Omental fat pad (tissue), 4 donors: ENCODE measurements at places on chromosomes 2 and 18.

DNA sequence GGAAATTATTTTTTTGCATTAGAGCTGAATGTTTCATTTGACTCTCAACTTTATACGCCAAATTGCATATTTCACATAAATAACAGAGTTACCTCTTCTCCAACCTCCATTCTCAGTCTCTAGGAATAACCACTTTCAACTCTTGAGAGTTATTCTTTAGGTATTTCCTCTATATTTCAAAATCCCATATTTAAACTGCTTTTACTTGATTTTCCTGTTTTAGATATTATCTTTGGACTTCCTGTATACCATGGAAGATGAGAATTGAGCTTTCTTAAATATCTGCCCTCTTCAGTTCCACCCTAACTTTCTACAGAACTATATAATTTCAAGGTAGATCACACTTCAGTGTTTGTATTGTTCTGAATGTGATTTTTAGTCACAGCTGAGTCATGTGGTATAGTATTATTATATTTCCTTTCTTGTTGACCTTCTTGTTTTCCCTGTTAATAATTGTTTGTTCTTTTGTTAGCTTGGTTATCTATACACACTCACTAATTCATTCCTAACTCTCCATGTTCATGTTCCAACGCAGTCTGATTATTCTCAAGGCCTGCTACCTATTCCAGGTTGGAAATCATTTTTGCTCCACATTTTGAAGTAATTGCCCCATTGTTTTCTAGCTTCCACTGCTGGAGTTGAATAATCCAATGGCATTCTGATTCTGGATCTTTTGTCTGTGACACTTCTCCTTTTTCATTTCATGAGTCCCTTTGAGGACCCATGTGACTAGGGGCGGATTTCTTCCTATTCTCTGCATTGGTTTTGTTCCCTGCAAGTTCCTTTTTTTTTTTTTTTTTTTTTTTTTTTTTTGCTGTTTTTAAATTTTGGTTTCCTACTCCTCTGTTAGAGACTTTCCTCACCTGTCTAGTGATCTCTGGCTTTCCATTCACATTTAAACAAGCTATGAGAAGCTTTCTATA, 156.8 kb upstream of the RBMS1 start:
- no peak for DNase-seq

DNA sequence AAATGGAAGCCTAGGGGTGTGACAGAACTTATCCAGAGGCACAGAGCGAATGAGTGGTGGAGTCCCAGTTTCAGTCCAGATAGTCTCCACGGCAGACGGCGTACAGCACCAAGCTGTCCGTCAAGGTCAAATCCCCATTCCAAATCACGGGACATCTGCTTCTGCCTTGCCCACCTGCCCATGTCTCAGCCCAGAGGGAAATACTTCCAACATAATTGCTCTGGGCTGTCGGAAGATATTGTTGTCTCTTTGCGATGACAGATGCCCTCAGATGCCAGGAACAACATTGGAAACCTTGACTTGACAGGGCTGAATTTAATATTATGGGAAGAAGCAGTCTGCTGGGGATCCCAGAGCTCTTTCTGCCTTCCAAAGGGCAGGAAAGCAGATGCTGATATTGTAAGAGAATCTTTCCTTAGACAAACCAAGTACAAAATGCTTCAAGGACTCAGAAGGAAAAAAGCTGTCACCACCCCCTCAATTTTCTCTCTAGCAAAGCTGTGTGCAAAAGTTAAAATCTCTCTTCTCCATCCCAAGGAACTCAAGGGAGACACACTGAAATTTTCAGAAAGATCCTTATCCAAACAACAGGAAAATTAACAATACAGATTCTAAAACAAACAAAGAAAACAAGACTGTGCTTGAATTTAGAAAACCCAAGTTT, 364.0 kb downstream of the LRATD1 start:
- DNase-seq: no peak

GRCh38 chr18:13268158-13269012, 49.8 kb downstream of the LDLRAD4 start:
- no peak for DNase-seq

GRCh38 chr2:218152777-218153176, 14.0 kb downstream of the CXCR1 start:
- DNase-seq: no peak

GRCh38 chr2:65367524-65367923, 64.9 kb downstream of the SPRED2 start:
- DNase-seq: no peak

- DNase-seq: no peak
Measured at GRCh38 chr2:158464426-158465281, 7.9 kb downstream of the PKP4 start.

DNA sequence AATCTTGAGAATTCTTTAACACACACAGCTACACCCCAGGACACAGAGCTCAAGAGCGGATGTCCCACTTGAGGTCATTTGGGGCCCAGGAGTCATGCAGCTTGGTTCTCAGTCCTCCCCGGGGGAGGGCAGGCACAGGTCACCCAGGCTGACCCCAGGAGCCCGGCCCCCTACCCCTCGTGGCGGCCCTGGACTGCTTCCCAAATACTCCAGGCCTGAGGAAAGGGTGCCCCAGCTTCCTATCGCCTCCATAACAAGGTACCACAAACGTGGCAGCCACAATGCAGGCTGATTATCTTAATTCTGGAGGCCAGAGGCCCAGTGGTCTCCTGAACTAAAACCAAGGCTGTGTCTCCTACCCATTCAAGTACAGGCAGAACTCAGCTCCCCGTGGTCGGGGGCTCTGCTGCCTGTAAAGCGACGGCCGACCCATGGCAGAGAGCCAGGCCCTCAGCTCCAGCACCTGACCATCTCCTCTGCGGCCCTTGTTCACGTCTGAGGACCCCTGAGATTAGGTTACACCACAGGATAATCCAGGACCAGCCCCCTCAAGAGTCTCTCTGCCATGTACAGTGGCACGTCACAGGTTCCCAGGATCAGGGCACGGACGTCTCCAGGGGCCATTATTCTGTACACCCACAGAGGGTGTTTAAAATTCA, 10.5 kb downstream of the SLC66A2 start:
- peak; percentile 17 for DNase-seq

- DNase-seq: no peak
Measured at GRCh38 chr2:20666304-20667150, at the start of gene GDF7. TSS of gene GDF7 (plus strand) at chr2:20667144. CDS start at chr2:20667240, 96 bp downstream.

DNA sequence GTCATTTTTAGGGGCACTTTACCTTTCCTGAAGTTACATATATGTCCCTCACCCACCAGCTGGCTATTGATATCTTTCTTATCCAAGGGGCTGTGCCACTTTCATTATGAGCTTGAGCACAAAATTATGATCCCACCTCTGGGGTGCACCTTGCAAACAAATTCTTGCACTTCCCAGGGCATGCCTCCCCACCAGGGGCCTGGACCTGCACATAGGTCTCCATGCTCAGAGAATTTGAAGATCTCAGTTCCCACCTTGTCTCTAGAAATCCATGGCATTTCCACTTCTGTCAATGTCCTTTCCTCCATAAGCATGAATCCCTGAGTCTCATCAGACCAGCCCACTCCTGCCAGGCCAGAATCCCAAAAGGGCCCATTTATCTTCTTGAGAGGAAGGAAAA, 449.1 kb upstream of the REG3G start:
- DNase-seq: no peak

- no peak for DNase-seq
Measured at GRCh38 chr18:9663377-9663776, 44.7 kb upstream of the RAB31 start.

DNA sequence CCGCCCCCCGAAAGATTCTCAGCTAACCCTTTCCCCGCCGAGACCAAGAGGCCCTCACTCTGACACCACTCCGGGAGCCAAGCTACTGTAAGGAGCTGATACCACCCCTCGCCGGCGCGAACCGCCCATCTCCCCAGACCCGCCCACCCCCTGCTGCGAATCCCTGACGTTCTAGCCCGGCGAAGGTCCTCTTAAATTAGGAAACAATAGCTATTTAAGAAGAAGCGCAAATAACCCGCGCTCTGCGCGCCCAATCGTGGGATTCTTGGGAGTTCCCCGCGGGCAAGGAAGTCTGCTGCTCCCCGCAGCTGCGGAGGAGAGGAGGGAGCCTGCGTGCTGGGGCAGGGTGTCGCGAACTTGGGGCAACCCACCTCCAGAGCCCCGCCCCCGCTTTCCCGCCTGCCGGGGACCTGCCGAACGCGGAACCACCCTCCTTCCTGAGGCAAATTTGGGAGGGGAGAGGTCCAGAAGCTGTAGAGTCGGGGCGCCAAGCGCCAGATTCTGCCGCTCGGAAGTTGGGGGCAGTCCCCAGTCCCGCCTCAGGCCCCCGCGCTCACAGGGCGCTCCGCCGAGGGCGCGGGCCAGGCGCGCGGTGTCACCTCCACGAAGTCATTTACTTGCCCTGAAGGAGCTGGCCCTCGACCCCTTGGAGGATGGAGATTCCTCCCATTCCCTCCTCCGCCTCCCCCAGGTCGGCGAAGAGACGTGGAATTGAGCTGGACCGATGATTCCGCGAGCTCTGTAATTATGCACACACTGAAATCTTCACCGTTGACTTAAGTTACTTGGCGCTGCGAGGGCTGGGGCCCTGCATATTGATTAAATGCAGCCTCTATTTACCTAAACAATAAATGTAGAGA, 8.4 kb upstream of the SP9 start:
- no peak for DNase-seq

DNA sequence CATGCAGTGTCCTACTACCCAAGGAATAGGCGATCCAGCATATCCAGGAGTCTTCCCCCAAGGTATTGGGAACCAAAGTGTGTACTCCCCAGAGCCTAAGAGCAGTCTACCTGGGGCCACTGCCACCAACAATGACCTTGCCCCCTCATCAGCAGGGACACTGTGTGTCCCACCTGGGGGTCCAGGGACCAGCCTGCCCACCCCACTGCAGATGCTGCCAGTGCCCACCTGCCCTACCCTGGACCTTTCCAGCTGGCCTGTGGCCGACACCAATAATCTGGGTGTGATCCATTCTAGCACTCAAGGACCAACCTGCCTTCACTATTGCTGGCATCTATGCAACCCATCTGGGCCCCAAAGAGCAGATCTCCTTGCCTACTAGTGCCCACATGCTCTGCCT, 32.2 kb downstream of the DNAH7 start:
- DNase-seq: no peak

- DNase-seq: no peak
Measured at GRCh38 chr2:221777119-221777518, 205.0 kb upstream of the EPHA4 start.

DNA sequence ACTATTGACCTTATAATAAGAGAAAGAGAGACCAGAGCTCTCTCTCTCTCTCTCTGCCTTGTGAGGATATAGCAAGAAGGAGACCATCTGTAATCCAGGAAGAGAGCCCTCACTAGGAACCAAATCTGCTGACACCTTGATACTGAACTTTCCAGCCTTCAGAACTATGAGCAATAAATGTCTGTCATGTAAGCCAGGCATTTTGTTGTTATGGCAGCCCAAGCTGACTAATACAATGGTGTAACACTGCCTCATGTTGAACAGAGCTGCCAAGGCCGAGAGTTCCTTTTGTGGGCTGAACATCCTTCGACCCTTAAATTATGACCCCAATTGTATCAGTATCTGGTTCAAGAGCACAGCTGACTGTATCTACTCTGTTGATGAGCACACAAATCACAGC, 108.0 kb downstream of the LRRC30 start:
- no peak for DNase-seq

DNA sequence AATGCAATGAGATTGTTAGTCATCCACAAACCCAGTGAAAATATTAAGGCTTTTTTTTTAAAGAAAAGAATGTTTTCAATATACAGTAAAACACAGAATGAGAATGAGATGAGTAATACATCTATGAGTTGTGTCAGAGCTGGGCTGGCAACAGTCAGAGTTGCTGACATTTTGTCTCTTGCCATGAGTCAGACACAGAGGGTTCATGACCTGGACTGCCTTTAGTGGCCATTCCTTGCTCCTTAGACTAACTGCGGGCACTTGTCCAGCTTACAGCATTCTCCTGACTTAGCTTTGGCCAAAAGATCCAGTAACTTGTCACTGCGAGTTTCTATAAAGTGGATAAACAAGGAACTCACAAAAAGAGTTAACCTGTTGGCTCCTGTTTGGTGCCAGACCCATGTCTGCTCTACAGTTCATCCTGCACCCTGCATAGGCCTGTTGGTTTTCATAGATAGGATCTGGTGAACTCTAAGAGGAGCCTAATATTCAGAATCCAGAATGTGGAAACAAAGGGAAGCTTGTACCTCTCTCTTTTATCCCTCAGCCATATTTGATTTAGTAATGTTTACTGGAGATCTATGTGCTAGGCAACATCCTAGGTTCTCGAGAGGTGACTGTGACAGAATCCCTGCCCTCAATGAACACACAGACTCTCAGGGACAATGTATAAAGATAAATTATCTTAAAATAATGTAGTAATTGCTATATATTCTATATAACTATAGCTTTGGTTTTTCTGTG, 391.5 kb upstream of the VWC2L start:
- DNase-seq: no peak

DNA sequence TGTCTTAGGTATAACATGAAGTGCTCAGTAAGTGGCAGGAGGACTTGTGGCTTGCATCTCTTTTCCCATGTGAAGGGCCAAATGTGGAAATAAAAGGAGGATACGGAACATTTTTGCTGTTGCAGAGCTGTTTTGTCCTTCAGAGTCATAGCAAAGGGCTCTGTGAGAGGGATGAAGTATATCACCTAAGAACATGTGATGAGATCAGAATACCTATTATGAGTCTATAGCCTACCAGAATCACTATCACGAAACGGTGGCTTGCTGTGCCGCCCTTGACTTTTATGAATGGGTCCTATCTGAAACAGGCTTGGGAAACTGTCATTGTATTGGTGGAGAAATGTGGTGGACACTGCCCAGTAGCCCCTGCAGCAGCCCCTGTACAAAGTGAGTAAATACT, 67.0 kb upstream of the ITGB6 start:
- DNase-seq: no peak

- DNase-seq: no peak
Measured at GRCh38 chr2:27800856-27801255, 29.3 kb downstream of the MRPL33 start.

- no peak for DNase-seq
Measured at GRCh38 chr2:34899079-34899478, 1300.0 kb upstream of the FAM98A start.

DNA sequence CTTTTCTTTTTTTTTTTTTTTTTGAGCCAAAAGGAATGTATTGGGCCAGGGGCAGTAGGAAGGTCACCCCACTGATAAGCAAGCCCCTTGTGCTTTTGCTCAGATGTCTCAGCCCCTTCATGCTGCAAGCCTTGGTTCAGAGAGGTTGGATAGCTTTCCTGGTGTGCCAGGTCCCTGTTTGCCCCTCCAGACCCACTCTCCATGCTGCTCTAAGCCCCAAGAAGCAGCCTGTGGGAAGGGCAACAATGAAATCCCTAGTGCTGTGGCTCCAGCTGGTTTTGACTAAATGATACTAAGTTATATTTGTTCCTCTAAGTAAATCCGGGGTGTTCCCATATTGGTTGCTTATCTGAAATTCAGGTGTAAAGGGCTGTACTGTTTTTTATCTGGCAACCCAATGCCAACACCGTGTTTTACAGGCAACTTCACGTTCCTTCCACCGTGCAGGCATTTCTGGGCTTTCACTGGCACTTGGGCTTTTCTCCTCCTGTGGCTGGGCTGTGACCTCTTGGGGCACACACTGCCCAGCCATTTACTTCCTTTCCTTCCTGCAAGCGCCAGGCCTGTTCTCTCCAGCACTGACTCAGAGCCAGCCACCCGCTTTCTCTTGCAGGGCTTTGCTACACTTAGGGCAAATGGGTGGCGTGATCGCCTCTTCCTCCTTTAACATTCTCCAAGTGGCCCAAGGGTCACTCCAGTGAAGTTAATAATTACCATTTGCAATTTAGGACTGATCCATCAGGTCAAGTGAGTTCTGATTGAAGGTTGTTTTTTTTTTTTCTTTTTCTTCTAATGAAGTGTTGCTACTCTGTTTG, 21.6 kb downstream of the MERTK start:
- no peak for DNase-seq

GRCh38 chr18:62781262-62781661, 65.9 kb downstream of the PHLPP1 start:
- DNase-seq: no peak
